ENCODE measurements at places on chromosomes 12 and 14.

DNA sequence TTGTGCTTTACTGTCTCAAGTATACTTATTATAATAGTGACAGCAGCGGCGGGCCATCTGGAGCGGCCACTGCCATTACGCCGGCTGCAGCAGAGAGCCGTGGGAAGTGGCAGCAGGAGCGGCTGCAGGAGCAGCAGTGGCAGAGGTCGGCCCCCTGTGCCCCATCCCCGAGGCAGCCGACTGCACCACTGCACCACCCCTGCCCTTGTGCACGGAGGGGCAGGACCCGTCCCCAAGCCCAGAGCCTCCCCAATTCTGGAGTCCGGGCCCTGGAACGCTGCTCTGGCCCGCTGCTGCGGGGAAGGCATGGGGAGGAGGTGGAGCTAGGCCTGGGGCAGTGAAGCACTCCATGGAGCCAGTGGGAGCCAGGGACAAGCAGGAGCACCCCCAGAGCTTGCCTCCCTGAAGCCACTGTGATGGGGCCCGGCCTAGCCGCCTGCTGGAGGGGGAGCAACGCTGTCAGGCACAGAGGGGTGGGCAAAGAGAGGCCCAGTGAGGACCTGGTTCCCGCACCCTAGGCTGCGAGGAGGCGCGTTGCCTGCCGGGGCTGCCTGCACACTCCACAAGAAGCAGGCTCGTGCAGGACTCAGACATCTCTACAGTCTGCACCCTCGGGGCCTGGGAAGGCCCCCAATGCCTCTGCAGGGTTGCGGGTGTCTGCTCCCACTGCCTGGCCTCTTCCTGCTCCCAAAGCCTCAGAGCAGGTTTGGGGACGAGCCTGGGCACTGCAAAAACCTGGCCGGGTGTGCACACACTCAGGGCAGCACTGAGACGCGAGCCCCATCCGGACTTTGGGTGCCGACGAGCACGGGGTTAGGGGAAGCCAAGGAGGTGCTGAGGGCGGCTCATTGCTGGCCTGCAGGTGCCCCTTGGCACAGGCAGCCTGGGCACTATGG is 74.2 kb upstream of the RASSF8 start:
- DNase-seq, result no peak

GRCh38 chr14:64937821-64938193 is 4.7 kb downstream of the GPX2 start:
- no peak for DNase-seq

DNA sequence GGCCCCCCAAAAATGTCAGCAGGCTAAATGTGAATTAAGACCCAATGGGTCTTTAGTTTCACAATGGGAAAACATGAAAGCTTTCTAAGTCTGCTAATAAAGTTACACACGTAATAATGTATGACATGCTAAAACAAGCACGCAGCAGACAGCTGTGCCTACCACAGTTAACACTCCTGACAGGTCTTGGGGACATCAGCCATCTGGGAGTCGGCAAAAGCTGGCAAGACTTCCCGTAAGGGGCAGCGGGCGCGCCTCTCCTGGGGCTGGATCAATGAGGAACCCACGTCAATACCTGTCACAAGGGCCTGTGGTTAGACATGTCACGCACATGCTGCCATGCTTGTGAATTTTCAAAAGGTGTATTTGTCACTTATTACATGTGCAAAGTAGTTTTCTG is 45.0 kb downstream of the ACTN1 start:
- no peak for DNase-seq

DNA sequence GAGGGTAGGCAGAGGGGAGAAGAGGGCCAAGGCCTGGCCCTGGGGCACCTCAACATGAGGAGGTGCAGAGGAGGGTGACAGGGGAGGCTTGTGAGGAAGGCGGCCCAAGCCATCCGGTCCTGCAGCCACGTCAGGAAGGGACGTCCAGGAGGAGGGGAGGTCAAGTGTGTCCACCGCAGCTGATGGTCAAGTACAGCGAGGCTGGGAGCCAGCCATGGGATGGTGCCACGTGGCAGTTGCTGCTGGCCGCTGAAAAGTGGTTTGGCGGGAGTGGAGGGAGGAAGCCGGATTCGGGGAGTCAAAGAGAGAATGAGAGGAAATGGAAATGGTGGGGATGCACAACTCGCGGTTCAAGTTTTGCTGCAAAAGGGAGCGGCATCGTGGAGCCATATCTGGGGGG is 41.2 kb downstream of the PRIMA1 start:
- DNase-seq, result no peak

- DNase-seq, result peak; percentile 15
These were observed 1.3 kb downstream of the TRAF3 start for GRCh38 chr14:102778338-102779083.

DNA sequence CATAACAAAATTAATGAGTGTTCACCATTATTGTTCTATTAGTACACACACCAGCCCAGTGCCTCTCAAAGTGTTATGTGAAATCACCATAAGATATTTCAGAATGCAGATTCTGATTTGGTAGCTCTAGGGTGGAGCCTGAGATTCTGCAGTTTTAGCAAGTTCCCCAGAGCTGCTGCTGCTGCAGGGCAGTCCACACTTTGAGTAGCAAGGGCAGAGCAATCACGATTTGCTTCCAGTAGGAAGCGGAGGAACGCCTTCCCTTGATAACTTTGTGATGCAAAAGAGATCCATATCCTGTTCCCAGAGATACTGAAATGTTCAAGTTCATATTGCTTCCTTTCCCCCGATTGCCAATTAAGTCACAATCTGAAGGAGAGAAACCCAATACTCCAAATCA is 57.9 kb downstream of the SLC17A8 start:
- no peak for DNase-seq

DNA sequence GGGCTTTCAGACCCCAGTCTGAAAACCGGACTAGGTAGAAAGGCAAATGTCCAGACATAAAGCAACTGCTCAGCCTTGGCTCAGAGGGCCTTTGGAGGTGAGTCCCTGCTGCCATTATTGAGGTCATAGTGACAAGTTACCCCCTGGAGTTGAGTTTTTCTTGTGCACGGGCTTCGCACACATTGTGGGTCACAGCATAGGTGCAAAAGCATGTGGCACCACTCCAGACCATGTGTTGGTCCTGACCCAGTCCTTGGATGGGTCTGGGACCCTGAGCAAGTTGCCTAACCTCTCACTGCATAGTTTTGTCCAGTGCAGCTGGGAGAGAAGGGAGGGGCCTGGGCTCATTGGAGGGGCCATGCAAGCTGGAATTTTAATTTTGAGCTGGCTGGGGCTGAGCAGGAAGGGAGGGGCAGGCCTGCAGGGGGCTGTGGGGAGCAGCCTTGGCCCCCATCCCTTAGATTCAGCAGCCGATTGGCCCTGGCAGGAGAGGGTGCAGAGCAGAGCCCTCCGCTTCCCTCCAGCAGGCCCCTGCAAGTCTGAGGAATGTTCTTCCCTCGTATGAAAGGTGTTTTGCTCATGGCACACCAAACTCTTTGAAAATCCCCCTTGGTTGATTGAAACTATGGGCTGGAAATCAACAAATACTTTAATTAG is 4.2 kb upstream of the KRT5 start:
- no peak for DNase-seq

DNA sequence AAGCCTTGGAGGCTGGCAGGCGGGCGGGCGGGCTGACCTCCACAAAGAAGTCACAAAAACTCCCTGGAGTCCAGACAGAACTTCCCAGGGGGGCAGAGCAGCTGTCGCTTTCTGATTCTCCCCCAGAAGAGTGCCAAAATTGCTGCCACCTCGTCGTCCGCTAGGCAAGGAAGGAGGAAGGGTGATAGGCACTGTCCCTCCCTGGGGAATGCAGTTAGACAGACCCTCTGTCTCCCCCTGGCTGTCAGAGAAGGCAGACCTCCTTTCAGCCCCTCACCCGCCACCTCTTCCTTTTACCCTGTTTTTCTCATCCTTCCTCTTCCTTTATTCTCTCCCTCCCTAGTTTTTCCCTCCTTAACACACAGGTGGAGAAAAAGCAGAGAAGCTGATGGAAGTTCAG is 18.7 kb downstream of the GRIN2B start:
- DNase-seq, result no peak

DNA sequence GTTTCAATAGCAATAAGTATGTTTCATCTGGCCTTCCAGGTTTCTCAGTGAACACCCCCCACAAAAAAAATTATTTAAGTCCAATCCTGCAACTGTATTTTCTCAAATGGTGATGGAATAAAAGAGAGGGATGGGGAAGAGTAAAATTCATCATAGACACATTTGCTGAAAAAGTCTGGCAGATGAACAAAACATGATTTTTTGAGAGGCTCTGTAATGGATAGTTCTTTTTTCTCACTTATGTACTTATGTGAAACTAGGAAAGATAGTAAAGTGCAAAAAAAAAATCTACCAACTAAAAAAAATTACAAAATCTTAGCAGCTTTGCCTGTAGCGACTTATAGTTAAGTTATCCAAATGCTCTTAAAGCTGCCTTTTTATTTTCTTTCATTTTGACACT is 412.4 kb downstream of the FOXG1 start:
- no peak for DNase-seq

DNA sequence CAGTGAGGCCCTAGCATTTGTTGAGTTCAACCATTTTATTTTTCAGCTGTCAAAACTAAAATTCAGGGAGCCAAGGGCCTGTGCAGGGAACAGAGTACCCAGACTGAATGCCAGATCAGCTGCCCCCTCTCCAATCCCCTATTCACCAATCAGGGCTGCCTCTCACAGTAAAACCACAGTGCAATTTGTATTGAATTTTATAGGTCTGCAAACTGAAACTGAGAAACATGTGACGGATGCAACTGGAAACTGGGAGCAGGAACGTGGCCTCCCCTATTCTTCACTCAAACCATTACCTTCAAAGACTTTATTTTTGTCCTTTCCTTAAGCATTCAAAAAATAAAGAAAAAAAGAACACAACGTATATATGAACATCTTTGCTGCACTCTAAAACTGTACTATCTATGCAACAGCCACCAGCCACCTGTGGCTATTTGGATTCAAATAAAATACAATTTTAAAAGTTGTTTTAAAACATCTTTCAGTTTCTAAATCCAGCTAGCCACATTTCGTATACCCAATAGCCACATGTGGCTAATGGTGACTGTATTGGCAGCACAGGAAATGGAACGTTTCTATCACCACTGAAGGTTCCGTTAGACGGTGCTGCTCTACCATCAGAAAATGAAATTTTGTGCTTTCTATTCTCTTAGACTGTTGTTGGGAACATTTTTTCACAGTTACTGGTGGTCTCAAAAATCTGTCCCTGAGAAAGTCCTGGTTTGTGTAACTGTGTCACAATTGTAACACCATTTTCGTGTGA is 371.3 kb upstream of the FAR2 start:
- no peak for DNase-seq

- DNase-seq, result no peak
These were observed 10.5 kb downstream of the TM7SF3 start for GRCh38 chr12:27003421-27004381.

GRCh38 chr12:124814741-124815613 is 48.7 kb downstream of the SCARB1 start:
- no peak for DNase-seq

GRCh38 chr14:104512061-104512460 is 67.5 kb upstream of the C14orf180 start:
- DNase-seq, result no peak

GRCh38 chr12:65911321-65911720 is 87.0 kb downstream of the HMGA2 start:
- no peak for DNase-seq

DNA sequence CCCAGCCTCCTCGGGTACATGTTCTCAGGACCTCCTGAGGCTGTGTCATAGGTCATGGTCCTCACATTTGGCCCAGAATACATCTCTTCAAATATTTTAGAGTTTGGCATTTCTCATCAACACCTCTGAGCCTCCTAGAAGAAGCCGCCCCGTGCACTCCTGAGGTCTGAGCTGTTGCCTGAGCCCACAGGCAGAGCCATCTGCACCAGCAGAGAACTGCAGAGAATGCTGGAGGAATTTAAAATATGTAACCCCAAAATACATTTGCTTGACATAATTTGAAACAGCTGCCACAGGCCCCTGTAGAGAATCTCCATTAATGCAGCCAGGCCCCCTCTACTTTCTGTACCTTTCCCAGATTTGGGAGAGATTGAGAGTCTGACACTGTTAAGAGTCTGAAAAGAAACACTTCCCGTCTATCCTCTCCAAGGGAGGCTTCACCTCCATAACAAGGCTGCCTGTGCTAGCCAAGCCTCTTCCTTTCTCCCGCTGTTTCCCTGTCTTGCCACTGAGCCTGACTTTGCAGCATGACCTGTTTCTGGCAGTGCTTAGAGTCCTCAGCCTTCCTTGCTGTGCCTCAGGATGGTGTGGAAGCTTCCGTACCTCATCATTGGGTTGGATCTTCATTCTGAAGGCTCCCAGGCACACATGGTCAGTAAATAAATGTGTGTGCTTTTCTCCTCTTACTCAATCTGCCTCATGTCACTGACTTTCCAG is 95.4 kb upstream of the SFSWAP start:
- DNase-seq, result no peak

GRCh38 chr14:101232340-101233020 is 328.8 kb upstream of the DIO3 start:
- no peak for DNase-seq

- no peak for DNase-seq
These were observed 204.2 kb upstream of the PLXNC1 start for GRCh38 chr12:93944201-93944600.

GRCh38 chr12:65926119-65926908 is 102.0 kb downstream of the HMGA2 start:
- DNase-seq, result no peak

DNA sequence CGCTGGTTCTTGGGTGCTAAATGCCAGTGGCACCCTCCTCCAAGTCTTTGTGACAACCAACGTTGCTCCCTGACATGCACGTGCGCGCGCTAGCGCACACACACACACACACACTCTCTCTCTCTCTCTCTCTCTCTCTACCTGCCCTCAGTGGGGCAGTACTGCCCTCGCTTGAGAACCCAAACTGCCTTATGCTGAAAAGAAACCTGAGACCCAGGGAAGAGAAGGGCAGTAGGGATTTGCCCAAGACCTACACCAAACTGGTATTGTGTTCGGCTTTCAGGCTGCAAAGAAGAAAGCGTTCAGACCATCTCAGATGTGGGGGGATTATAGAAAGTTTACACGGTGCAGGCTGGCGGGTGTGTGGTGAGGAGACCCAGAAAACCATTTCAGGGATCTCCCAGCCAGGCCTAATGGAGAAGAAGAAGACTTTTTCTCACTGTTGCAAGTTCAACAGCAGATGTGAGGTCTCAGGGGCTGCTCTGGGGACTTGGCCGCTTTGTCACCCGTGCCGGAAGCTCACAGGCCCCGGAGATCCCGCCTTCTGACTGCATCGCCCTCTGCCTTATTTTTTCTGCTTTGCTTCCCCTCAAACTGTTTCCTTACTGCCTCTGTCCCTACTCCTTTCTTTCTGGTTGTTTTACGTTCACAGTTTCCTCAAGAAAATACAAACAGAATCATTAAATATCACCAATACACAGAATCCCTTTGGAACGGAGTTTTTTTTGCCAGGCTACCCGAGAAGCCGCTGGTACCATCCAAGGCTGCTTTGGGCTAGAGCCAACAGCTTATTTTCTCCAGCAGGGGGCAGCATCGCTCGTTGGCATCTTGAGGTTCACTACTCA is 82.4 kb downstream of the PPM1A start:
- peak; percentile 60 for DNase-seq

DNA sequence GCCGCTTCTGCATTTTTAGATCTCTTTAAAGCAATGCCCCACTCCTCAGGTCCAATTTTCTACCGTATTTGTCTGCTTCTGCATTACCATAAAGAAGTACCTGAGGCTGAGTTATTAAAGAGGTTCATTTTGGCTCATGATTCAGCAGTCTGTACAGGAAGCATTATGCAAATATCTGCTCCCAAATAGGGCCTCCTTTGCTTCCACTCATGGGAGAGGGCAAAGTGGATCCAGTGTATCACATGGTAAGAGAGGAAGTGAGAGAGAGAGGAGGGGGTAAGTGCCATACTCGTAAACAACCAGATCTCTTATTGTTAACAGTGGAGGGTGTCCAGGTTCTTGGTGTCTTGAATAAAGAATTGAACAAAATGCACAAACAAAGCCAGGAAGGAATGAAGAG is 316.1 kb upstream of the SEL1L start:
- DNase-seq, result no peak

All from stimulated activated naive CD4-positive, alpha-beta T cell treated with Interleukin-2 at 50 U/mL for 16 hours (primary cell).